ENCODE measurements at places on chromosomes 5 and 9.

DNA sequence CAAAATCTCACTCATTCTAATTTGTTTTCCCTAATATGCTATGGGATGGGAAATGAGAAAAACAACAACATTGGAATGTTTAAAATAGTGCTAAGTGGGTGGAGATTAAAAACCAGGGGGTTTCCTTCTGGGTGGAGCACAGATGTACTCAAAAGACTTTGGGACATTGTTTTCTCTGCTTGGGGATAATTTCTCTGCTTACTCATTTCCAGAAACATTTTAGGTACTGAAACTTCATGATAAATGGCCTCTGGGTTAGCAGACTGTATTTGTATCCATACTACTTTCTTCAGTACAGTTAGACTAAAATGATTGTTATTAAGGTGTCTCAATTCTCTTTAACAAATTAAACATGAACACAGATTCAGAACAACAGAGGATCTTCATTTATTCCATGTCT, 17.4 kb downstream of the ELOVL7 start:
- DNase-seq = no peak

- DNase-seq = no peak
These were observed 123.0 kb downstream of the TRIO start for GRCh38 chr5:14266171-14266570.

- no peak for DNase-seq
These were observed 153.5 kb downstream of the RAPGEF6 start for GRCh38 chr5:131481569-131481968.

GRCh38 chr9:2854617-2855016, 10.7 kb upstream of the PUM3 start:
- no peak for DNase-seq

DNA sequence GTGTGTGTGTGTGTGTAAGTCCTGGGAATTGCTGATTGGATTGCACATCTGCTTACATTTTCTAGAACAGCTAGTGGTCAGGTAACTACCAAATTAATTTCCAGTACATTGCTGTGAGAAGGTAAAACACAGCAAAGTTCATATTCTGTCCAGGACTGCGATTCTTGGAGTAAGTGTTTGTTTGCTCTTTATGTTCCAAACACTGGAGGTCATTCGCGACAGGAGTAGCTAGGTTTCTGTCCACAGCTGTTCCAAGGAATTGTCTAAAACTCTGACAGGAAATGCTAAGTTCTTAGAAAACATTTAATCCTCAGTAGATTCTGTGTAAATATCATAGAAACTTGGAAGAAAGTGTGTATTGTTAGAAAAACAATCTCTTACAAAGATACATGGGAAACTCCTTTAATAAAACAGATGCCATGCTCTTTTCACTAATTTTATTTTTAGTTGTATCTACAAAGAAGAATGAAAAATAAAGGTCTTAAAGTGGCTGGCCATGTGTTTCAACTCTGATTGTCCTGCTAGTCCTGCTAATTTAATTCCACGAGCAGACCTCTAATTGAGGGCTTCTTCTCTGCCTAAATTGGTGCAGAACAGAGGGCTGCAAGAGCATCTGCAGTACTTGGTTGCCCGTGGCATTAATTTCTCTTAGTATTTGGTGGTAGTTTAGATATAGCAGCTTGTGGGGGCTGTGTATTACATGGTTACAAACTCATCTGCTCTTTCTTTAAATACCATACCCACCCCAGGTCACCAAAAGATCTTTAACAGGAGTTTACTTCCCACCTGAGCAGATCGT, 464.5 kb downstream of the RASEF start:
- DNase-seq = no peak

DNA sequence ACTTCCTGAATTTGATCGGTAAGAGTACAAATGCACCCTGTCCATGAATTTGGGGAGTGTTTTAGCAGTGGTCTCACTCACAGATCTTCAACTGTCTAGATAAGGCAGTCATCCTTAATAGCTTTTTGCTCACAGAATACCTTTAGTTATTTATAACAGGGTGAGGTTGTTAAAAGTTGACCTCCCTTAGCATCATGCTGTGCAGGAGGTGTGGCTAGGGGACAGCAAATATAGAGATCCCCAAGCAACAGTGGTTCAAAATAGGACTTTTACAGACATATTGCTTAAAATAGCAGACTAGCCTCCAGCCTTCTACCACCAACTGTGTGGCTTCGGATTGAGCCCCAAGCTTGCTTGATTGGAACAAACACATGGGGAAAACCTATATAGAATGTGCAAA, 724.4 kb downstream of the TLE1 start:
- no peak for DNase-seq

GRCh38 chr9:91210318-91210717, 151.4 kb downstream of the AUH start:
- no peak for DNase-seq

- no peak for DNase-seq
These were observed 19.3 kb upstream of the F2RL2 start for GRCh38 chr5:76642390-76643040.

- no peak for DNase-seq
These were observed 66.8 kb downstream of the MAMDC2 start for GRCh38 chr9:70110194-70111041.

DNA sequence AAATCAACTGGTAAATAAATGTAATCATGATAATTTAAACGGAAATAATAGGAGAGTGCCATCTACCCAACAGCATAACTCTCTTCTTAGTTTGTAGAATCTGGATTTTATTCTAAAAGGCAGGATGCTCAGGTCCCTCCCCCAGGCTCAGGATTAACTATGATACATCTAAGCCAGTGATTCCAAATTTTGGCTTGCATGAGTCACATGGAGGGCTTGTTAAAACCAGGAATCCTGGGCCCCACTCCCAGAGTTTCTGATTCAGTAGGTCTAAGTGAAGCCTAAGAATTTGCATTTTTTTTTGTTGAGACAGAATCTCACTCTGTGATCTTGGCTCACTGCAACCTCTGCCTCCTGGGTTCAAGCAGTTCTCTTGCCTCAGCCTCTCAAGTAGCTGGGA, 62.3 kb upstream of the ZFR start:
- DNase-seq = no peak

DNA sequence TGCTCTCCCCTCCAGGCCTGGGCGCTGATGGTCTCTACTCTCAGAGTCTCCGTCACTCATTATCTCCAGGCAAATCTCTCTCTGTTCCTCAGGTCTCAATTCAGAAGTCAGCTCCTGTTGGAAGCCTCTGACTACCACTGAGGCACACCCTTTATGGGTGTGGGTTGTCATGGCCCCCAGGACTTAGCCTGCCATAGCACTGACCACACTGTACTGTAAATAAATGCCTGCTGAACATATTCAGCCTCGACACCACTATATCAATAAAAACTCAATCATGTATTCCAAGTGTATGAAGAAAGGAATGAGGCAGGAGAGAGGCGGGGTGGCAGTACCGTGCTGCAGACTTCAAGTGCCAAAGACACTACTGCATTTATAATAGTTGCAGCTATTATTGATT, 88.9 kb downstream of the PCDH1 start:
- no peak for DNase-seq

- DNase-seq = no peak
These were observed 226.5 kb upstream of the POU5F2 start for GRCh38 chr5:93967923-93968322.

DNA sequence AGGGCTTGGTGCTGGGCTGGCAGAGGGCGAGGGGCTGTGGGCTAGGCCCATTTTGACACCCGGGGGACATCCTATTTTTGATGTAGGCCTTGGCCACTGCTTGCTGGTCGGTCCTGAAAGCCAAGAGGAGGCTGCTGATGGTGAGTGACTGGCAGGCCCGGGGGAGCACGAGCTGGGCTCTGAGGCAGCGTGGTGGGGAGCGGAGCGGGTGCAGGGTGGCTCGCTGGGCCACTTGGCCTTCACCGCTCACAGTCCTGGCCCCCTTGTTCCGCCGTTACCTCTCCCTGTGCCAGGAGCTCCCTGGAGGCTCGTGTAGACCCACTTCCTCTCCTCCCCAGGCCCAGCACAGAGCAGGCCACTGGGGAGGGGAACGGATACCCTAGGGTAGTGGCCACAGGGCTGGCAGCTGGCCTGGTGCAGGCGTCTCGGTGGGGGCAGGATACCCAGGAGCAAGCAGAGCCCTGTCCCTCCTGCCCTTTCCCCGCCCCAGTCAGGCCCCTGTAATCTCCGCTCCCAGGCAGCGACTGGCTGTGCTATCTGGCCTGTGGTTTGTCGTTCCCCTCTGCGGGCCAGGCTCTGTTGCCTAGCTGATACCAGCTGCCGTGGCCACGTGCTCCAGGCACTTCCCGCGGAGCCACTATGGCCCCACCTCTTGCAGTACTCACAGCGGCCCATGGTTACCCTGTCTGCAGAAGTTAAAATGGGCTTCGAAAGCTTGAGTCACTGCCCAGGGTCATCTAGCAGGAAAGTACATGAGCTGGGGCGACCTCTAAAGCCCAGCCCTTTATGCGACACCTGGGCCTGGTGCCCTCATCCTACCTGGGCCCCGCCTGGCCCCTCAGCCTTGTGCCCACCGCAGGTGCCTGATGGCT, 11.7 kb upstream of the DOLPP1 start:
- peak; percentile 57 for DNase-seq

GRCh38 chr5:142233083-142234032, 91.5 kb downstream of the SPRY4 start:
- no peak for DNase-seq

DNA sequence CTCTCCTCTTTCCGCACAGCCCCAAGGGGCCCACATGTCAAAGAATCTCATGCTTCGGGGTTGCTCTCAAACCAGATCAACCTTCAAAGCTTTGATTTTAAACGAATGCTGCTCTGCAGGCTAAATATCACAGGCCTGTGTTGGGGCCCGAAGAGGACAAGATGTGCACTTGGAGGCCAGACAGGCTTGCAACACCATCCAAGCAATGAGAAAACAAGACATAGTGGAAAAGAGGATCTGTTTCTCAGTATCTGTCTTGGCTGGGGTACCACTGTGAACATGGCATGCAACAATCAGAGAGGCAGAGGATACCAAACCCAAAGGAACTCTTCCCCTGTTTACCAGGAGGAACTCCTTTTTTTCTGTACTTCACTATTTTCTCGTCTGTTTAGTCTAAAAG, 321.8 kb downstream of the SLIT3 start:
- no peak for DNase-seq

DNA sequence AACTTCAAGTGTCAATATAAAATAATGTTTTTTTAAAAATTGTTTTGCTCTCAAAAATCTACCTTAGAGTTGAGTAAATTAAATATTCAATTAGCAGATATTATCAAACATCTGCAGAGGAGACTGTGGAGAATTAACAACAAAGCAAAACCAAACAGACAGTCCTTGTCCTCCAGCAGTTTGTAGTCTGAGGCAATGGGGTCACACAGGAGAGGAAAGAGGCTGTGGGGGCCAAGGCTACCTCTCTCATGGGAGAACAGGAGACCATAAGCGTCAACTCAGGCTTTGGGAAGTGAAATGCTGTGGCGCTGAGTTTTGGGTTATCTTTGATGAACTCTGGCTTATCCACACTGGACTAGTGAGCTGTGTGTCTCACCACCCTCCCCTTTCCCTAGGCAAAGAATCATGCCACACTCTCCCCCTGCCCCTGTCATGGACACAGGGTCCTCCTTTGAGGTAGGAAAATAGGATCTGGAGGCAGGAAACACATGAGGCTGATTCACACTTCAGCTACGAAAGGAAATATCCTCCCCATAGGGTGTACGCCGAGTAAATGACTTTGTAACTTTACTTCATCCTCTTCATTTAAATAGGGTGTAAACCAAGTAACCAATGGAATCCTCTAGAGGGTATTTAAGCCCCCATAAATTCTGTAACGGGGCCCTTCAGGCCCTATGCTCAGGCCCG, 152.7 kb downstream of the FSTL4 start:
- DNase-seq = no peak

Measured in SW480 (cell line).